Ureter (tissue), 1 donor: ENCODE measurements at places on chromosomes 16 and 17. TPM values are rescaled to one million over a fixed set of nuclear protein-coding genes. Genes with fewer than 3 reads are reported as not detected.
A peak's percentile ranks its signal among the peaks of the same experiment; 100 is the strongest.

- no peak for DNase-seq
Observed at GRCh38 chr16:54359081-54359480, 72.5 kb upstream of the IRX3 start.

Gene ST6GALNAC2
- 28.7 TPM for total RNA-seq

Gene PSME3
- total RNA-seq: 113 TPM

Gene TNFSF12
- 30.6 TPM for total RNA-seq

GRCh38 chr17:72656130-72656763 is 436.2 kb downstream of the SLC39A11 start:
- no peak for DNase-seq

Gene DNAH17
- not detected for total RNA-seq

DNA sequence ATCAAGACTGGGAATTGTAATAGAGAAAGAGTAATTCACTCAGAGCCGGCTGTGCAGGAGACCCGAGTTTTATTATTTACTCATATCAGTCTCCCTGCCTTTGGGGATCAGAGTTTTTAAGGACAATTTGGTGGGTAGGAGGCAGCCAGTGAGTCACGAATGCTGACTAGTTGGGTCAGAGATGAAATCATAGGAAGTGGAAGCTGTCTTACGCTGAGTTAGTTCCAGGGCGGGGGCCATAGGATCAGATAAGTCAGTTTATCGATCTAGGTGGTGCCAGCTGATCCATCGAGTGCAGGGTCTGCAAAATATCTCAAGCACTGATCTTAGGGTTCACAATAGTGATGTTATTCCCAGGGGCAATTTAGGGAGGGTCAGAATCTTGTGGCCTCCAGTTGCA is 20.2 kb upstream of the GUCY2D start:
- no peak for DNase-seq

DNA sequence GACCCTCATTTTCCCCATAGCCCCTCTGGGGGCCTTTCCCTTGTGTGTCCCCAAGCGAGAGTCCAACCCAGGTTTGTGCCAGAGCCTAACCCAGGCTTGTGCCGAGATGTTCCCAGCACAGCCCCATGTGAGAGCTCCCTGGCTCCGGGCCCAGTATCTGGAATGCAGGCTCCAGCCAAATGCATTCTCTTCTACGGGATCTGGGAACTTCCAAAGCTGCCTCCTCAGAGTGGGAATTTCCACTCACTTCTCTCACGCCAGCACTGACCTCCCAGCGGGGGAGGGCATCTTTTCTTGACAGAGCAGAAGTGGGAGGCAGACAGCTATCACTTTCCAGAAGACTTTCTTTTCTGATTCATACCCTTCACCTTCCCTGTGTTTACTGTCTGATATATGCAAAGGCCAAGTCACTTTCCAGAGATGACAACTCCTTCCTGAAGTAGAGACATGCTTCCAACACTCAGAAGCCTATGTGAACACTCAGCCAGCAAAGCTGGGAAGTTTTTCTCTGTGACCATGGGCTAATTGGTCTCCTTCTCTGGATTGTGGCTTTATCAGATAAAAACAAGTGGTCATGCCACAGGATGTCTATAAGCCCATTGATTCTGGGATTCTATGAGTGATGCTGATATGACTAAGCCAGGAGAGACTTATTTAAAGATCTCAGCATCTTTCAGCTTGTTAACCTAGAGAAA is 2.5 kb upstream of the CCL2 start:
- DNase-seq: peak; percentile 93

Gene ABCA5
- 36.4 TPM for total RNA-seq

Gene MAP3K3
- 32.3 TPM for total RNA-seq
